ENCODE measurements at places on chromosomes 2 and 18.

DNA sequence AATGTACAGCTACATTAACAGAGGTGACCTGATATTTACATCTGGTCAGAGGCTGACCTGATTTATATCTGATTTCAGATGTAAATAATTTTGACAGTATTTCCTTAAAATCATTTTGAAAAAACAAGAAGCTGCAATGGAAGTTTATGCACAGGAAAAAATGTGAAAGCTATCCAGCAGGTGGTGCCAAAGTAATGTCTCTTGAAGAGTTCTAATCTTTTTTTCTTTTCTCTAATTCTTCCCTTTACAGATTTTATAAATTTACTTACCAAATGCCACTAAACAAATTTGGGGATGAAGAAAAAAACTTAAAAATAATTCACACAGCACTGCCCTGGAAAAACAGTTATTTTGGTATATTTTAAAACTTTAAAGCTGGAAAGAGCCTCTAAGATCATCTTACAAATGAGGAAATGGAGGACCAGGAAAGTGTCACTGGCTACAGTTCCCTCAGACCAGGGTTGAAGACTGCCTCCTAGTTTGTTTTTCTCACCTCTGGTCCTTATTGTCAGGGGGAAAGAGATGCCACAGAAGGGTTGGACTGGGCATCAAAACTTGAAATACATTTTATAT lies 16.4 kb upstream of the FBLN7 start:
- no peak for DNase-seq

DNA sequence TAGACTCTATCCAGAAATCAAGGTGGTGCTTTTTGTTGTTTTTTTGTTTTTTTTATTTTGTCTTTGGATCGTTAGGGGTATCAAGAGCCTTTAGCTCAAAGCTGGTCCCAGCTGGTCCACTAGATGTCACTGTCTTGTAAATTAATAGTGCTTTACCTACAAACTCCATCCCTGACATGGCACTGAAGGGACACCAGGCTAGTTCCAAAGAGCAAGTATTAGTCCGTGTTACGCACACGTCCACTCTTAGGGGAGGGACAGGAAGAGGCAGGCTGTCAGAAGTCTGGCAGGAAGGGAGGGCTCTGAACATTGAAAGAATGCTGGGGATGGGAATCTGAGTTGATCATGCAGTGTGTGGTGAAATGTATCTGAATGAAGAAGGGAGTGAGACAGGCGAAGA lies 85.9 kb upstream of the CCBE1 start:
- no peak for DNase-seq

DNA sequence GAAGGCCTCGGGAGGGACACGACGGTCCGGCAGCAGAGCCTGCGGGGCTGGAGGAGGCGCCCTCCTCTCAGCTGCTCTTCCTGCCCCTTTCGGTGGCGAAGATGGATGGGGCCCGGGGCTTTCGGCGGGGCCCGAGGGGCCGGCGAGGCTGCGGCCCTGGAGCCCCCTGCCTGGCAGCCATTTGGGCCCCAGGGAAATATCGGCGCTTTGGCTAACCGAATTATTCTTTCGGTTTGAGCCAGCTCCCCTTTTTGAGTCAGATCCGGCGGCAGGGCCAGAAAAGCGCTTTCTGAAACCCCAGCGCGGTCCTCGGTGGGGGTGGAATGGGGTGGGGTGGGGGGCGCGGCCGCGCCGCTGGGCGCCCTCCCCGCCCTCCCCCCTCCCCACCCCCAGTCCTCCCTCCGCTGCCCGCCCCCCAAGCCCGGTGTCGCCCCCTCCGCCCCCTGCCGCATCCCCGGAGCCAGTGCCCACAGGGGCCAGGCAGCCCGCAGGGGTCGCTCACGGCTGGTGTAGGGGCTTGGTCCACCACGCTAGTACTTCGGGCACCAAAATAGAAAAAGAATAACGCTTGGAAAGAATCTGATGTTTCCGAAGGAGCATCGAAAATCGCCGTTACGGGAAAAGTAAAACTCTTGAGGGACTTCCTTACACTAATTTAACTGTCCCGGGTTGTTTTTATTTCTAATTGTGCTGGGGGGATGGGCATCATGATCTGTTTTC lies 9.1 kb upstream of the ARID5A start:
- DNase-seq, result no peak

DNA sequence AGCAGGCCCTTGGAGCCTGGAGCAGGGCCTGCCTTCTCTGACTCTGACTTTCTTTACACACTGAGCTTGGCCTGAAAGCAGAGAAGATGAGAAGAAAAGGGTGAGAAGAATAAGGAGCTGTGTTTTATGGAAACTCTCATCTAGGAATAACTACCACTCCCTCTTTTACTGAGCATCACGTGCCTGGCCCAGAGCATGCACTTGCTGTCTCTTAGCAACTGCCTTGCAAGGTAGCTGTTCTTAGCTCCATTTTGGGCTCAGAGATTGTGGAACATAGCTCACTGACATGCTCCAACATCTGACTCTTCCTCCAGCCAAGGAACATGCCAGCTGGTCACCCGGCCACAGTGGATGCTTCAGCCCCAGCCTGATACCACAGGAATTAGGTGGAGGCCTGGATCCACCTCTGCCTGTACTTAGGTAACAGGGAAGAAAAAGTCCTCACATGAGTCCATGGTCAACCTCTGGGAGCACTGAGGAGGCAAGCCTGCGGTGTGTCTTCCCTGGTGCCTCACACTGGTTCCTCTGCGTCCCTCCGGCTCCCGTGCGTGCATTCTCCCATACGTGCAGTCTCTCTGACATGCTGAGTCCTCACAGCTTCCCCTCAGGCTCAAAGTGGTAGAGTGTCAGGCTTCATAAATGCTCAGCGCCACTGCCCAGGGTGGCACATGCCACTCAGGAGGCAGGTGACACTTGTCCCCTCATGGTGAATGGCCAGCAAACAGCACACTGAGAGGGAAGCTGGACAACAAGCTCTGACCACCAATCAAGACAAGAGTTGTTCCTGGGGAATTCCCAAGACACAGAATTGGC lies 35.7 kb downstream of the AMER3 start:
- DNase-seq, result no peak

- no peak for DNase-seq
Measured at GRCh38 chr18:2396162-2396505, 175.2 kb downstream of the METTL4 start.

DNA sequence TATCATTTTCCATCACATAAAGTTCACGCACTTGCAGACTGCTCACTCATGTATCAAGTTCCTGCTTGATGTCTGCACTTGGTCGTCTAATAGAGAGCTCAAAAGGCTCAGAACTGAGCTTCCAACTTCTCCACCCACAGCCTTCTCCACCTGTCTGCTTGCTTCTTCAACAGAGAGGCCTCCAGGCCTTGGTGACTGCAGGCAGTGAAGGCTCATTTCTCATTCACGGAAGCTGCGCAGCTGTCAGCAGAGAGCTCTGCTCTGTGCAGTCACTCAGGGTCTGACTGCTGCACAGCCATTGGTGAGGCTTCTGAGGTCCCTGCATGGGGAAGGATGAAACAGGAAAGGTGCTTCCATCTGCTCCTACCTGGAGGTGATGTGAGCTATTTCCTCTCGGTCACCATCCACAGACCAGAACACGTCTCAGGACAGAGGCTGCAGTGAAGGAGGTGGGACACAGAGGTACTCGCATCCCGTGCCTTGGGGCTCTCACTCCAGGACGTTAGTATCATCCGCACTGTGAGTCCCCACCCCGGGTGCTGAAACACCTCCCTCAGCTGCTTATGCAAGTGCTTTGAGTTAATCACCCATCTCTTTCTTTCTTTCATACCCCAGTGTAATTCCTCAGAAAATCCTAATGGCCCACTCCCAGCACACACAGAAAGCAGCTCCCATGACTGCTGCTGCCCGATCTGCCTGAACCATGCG lies 126.2 kb downstream of the TMEM18 start:
- no peak for DNase-seq

- no peak for DNase-seq
Measured at GRCh38 chr2:224024270-224024669, 14.8 kb downstream of the SERPINE2 start.

GRCh38 chr2:176830362-176830761 lies 382.2 kb upstream of the HNRNPA3 start:
- no peak for DNase-seq

GRCh38 chr2:239229545-239230279 lies 171.1 kb downstream of the HDAC4 start:
- no peak for DNase-seq

Measured in esophagus squamous epithelium (tissue), 5 donors.